ENCODE measurements at places on chromosomes 1 and 21.

DNA sequence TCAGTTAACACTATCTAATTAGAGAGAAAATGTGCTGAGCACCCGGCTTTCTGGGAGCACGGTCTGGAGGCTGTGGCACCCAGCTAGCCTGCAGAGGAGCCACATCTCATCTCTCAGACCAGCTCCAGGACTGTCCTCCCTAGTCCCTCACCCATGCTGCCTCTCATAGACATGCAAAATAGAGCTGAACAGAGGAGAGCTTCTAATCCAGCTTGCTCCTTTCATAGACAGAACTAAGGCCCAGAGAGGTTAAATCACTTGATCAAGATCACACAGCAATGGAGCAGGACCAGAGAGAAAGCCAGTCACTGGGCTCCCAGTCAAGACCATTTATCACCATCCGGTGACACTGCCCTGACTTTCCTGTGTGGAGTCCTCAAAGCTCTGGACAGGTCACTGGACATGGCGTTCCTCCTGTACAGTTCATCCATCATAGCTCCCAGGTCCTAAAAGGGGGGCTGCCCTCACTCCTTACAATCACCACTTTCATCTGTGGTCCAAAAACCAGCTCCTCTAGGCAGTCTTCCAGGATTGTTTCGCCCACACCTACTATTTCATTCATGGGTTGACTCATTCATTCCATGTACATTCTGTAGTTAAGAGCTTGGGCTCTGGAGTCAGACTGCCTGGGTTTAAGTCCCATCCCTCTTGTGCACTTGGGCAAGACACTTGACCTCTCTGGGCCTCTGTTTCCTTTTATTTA lies 8.8 kb upstream of the CAMK2N1 start:
- no peak for DNase-seq

GRCh38 chr1:22024485-22025367 lies 23.3 kb downstream of the CELA3A start:
- DNase-seq = peak; percentile 42

DNA sequence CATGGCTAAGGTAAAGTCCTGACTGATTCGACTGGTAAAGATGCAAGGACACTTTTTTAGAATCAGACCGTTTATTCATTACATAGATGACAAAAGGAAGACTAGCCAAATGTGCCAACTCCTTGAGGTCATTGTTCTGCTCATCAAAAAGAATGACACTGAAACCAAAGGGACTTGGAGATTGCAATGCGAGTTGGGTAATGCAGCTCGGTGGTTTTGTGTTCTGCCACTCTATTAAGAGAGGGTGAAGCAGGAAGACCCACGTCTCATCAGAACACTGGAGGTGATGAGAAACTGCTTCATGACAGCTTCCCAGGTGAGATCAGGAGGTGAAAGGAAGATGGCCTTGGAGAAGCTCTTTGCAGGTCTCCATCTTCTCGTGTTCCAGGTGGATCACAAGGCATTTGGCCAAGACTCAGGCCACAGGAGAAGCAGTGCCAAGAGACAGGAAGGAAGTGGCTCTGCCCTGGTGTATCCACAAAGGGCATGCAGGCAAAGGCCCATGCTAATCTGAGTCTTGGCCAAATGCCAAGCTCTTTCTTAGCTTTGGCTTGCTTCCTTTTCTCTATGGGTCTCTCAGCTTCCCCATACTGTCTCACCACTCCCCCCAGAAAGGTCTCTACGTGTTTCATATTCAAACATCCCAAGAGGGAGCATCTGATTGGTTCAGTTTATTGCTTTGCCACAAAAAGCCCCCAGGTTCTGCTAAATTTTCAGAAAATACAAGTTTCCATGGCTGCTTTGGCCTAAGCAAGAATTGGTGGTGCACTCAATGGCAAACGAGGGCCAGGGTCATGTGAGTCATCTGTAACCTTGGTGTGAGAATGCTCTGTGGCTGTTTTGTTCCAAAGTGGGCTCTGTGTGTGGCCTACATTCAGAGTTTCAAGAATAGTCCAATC lies 5.7 kb upstream of the CCT8 start:
- DNase-seq = no peak

- DNase-seq = no peak
Observed at GRCh38 chr21:31870472-31871193, 2.2 kb upstream of the HUNK start.

- DNase-seq = no peak
Observed at GRCh38 chr21:44889625-44890337, 16.3 kb upstream of the PTTG1IP start.

DNA sequence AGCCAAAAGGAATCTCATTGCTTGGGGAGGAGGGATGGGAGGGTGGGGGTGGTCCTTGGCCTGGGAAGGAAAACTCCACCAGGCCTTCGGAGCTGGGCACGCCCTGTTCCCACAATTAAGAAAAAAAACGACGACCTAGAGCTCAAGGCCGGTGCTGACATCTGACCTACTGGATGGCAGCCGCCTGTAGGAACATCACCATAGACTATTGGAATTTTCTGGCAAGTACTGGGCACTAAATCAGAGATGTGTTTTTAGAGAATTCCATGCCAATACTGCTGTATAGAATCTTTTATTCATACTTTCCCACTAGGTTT lies 729 bp downstream of the NADK start:
- no peak for DNase-seq

GRCh38 chr1:153773096-153773921 lies 1.9 kb upstream of the SLC27A3 start:
- no peak for DNase-seq

DNA sequence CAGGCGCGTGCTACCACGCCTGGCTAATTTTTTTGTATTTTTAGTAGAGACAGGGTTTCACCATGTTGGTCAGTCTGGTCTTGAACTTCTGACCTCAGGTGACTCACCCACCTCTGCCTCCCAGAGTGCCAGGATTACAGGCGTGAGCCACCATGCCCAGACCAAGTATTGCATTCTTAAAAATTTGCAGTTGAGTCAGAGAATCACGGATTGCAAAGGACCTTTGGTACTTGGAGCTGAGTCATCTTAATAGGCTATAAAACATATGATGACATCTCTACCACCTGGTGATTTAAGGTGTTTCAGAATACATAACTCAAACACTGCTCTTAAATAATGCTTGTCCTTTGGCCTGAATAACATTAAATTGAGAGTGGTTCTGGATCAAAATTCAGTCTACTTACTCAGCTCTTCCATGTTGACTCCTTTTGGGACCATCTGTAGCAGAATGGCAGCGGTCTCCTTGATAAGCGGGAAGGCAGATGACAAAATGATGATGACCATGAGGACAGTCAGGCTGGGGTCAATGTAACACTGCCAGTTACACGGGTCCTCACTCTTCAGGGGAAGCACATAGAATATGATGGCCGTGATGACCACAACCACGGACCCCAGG lies 10.4 kb downstream of the SLC30A10 start:
- DNase-seq = no peak

GRCh38 chr1:147630447-147630846 lies 39.9 kb downstream of the ACP6 start:
- DNase-seq = no peak

- no peak for DNase-seq
Observed at GRCh38 chr21:44320847-44321246, 18.3 kb downstream of the CFAP410 start.

- DNase-seq = no peak
Observed at GRCh38 chr21:46431448-46431847, 27.2 kb upstream of the DIP2A start.

DNA sequence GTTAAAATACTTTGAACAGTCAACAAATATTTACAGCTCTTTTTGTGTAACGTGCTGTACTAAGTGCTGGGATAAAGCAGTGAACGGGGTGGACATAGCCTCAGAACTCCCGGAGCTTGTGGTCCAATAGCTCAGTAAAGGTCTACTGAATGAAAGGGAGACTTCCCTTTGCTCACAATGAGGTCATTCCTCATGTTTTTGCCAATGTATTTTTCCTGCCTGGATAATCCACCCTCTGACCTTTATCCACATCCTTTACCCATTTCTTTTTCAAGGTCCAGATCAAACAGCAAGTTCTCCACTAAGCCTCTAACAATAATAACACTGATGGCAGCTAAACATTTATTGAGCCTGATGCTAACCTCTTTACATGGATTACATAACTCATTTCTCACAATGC lies 55.9 kb downstream of the LEPR start:
- no peak for DNase-seq

- DNase-seq = no peak
Observed at GRCh38 chr1:234841710-234842231, 231.8 kb upstream of the IRF2BP2 start.

DNA sequence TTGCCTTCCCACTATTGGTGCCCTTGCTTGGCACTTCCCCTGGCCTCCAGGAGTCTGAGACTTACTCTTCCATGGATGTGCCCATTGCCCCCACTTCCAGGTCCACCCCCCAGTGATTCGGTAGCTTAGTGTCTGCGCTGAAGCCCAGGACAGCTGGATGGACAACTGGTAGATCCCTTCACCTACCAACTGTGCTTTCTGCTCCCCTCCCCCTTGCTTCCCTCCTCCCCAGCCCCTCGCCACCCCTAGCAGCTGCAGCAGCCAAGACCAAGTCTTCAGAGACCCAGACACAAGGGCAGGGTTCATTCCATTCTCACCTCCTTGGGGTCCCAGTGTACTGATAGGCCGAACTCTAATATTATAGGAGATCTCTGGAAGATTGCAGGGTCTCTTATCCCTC lies 6.9 kb downstream of the LMNA start:
- no peak for DNase-seq

DNA sequence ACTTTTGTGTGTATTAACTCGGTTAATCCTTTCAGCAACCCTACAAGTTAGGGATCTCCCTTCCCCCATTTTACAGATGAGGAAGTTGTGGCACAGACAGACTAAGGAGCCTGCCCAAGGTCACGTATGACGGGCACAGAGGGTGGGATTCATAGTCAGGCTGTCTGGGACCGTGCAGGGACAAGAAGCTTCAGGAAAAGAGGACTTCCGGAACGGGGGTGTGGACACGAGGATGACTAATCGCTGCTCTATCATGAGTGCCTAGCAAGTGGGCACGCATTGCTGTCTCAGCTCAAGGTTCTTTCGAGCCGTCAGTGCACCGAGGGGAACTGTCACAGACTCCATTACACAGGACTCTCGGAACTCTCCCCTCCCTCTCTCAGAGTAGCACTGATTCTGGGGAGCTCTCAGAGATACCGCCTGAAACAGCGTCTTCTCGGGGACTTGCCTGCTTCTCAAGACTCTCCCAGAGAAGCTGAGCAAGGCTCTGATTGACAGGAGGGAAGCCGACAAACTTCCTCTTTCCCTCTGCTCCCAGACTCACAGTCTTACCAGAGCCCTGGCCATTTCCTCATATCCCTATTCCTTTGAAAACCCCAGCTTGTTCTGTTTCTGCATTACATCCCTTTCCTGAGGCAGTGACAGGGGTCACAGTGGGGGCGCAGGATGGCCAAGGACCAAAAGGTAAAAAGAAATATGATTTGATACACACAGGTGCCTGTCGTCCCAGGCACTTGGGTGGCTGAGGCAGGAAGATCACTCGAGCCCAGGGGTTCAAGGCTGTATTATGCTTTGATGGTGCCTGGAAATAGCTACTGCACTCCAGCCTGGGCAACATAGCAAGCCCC lies 14.4 kb downstream of the FHAD1 start:
- no peak for DNase-seq

DNA sequence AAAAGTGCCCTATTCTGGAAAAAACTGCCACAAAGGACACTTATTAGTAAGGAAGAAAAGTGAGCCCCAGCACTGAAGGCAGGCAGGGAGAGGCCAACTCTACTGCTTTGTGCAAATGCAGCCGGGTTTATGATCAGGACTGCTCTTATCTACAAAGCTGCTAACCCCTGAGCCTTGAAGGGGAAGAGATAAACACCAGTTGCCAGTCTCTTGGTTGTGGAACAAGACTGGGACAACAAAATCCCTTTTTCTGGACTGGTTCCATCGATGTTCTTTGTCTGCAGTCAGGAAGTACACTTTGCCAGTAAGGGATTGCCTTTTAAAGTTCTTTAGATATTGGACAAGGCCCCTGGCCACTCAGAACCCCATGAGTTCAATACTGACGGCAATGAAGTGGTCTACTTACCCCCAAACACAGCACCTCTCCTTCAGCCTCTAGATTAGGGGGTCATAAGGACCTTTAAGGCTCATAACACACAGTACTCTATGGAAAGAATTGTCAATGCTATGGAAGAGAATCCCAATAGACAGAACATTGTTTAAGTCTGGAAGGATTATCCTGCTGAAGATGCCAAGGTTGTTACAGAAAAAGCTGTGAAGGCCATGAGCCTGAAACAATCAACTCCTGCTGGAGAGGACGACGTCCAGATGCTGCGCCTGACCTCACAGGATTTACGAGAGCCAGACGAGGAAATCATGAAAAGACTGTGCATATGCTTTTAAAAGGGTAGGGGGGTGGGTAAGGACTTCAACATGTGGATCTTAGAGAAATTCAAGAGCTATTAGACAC lies 43.6 kb downstream of the GNB1 start:
- DNase-seq = no peak
